Ovary (tissue), 10 donors: ENCODE measurements at places on chromosomes 7 and 10.

- DNase-seq, result no peak
These were observed 6.3 kb downstream of the C10orf67 start for GRCh38 chr10:23338155-23338828.

DNA sequence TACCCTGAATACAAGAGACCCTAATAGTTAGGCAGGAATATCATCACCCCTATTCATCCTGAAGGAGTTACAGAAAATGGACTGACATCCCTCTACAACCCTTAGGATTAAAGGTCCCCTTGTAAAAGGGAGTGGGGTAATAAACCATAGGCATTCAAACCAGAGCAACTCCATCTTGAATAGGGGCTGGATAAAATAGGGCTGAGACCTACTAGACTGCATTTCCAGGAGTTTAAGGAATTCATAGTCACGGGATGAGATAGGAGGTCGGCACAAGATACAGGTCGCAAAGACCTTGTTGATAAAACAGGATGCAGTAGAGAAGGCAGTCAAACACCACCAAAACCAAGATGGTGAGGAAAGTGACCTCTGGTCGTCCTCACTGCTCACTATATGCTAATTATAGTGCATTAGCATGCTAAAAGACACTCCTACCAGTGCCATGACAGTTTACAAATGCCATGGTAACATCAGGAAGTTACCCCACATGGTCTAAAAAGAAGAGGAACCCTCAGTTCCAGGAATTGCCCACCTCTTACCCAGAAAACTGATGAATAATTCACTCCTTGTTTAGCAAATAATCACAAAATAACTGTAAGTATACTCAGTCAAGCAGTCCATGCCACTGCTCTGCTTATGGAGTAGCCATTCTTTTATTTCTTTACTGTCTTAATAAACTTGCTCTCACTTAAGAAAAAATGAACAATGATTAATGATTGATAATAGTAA, 37.2 kb downstream of the CUBN start:
- DNase-seq, result no peak

DNA sequence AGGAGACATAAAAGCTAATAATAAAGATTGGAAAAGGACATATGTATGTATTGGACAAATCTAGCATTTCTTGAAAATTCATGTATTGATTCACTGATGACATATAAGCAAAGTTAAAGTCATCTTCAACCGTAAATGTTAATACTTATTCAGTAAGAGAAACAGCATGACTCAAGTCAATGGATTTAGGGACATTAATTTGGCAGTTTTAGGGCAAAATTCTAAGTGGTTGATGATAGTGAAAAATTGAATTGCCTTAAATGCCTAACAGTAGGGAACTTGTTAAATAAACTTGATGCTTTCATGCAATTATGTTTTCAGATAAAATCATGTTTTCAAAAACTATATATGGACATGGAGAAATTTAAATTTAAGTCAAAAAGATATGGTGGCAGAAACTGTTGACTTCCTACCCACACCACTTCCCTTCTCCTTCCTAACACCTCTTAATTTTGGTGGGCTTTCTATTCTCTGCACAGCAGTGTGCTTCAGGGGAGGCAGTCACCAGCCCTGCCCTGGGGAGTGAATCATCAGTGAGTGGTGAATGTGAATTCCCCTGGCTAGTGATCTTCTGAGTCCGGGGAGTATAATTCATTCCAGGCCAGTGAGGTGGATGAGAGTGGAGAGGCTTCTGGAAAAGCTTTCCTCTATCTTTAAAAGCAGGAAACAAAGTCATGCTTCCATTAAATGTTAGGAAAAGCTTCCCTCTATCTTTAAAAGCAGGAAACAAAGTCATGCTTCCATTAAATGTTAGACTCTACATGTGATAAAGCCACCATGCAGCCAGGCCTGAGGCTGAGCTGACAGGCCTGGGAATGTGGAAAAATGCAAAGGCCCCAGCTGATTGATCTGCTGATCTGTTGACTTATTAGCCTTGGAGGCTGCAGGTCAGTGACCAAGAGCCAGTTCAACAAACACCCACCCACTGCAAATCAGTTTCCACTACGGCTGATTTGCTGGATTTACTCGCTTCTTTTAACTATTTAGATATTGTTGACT, 25.2 kb upstream of the ITGB1 start:
- DNase-seq, result no peak

DNA sequence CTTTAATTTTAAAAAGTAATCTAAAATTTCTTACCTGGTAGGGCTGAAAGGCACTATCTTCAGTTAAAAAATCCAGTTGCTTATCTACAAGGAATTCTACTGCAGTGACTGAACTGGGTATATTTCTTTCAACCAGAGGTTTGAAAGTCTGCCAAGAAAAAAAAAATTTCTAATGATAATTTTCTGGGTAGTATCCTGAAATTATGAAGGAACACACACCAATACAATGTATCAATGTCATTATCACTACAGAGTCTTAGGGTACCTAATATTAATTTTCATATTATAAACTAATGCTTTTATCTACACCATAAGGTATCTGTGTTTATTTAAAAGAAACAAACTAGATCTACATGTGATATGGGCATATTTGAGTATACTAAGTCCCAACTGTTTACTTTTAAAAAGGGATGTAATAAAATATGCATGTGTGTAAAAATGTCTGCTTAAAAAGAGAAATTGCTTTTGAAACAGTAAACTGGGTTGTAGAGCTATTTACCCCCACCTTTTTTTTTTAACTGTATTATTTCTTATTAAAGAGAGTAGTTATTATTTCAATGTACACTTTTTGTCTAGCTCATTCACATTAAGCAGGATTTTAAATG, 131.6 kb downstream of the NRBF2 start:
- DNase-seq, result no peak

- no peak for DNase-seq
These were observed 104.1 kb downstream of the MKLN1 start for GRCh38 chr7:131431756-131432155.
